ENCODE measurements at places on chromosomes 1 and 21.

GRCh38 chr1:30801771-30802198 lies 44.2 kb upstream of the LAPTM5 start:
- peak; percentile 69 for DNase-seq

GRCh38 chr1:234437423-234438171 lies 41.4 kb downstream of the TARBP1 start:
- DNase-seq = no peak

DNA sequence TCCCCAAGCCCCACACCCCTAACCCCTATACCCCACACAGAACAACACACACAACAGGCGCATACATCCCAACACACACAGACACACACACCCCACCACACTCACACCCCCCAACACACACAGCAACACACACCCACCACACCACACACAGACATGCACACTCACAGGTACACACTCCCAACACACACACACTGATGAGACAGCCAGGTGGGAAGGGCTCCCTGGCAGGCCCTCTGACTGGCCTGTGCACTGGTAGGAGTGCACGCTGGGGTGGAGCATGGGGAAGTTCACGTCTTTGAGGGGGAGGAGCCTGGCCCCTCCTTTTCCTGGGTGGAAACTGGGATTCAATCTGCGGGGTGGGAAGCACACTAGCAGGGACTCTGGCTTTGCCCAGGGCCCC lies 116.7 kb downstream of the RHOU start:
- DNase-seq = no peak

DNA sequence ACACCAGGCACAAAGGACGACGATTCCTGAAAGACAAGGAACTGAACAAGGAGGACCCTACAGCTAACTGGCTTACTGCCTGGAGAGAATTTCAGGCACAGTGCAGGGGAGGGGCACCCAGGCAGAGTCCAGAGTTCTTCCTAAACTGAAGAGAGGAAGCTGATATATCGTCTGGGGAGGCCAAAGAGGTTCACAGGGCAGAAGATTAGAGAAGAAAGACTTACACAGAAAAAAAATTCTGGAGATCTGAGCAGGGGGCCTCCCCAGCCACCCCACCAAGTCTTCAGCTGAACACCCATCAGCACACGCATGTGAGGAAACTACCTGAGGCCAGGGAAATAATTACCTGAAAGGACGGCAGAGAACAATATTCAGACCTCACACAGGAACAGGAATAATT lies 24.6 kb downstream of the SORT1 start:
- no peak for DNase-seq

DNA sequence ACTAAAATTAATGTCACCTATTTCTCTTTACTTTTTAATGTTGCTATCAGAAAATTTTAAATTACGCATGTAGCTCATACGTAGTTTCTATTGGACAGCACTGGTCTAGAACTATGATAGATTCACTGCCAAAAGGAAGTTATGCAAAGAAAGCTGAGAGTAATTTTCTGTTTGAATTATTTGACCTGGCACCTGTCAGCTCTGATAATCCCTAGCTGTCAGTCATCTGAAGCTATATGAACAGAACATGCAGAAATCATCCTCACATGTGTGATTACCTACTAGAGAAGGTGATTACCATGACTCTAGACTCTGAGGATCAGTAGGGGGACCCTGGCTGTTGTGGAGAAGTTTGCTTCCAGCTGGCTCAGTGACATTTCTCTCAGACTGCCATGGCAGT lies 40.8 kb downstream of the F5 start:
- no peak for DNase-seq

- no peak for DNase-seq
These were observed 1.1 kb upstream of the KPNA6 start for GRCh38 chr1:32106663-32107275.

GRCh38 chr1:215748431-215748830 lies 181.3 kb downstream of the KCTD3 start:
- no peak for DNase-seq

GRCh38 chr1:183011859-183012258 lies 11.4 kb upstream of the LAMC1 start:
- no peak for DNase-seq

DNA sequence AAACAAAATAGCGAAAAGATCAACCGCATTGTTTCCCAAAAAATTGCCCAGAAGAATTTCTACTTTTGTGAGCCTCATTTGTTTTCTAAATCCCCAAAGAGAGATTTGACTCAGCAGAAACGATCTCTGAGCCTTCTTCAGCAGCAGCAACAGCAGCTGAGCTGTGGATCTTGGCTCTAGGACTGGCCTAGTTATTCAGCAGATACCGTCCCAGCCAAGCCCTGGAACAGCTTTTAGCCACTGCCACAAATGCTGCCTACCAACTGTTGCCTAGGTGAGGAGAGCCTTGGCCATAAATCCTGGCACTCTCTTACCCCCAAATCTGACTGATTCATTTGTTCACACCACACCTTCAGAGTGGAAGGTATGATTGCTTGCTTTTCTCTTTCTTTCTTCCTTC lies 320.1 kb downstream of the TGFB2 start:
- DNase-seq = no peak

DNA sequence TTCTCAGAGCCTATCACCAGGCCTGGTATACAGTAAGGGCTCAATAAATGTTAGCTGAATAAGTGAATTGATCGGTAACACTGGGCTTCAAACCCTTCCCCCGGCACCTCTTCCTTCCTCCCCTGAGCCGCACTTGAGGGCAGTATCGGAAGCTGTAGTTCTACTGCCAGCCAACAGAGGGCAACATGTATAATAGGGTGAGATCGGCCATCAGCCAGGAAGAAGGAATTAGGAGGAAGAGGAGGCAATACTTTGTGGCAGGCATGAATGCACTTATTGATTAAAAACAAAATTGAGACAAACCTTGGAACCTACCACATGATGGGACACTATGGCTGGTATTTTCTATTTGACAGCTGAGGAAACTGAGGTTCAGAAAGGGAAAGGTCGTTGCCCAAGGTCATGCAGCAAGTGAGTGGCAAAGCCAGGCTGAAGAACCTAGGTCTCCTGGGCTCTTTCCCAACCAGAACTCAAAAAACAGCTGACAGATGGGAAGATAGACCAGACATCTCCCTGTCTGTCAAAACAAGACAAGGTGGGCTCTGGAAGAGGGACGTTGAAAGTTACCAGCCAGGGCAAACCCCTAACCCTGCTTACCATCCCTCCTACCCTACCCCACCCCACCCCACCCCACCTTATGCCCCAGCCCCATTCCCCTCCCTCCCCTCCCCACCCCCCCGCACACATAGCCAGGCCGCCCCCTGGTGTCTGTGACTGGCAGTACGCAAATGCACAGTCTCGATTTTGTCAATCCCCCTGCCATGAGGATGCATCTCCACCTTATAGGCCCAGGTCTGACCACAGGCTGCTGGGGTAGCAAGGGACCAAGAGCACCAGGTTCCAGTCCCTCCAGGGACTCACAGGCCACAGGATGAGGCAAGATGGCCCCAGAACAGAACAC lies 107.3 kb upstream of the RUNX3 start:
- DNase-seq = peak; percentile 44

DNA sequence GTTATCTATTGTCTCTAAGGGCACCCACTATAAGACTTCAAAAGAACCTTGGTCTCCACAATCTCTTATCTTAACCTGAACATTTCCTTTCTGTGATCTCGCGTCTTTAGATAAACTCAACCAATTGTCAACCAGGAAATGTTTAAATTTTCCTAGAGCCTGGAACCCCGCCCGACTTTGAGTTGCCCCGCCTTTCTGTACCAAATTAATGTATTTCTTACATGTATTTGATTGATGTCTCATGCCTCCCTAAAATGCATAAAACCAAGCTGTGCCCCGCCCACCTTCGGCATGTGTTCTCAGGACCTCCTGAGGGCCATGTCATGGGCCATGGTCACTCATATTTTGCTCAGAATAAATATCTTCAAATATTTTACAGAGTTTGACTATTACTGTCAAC lies 5.9 kb upstream of the CXADR start:
- DNase-seq = no peak

- peak; percentile 96 for DNase-seq
These were observed at the start of gene ATP5IF1 for GRCh38 chr1:28235755-28236655. ATP5IF1 (plus strand) TSS chr1:28236124; CDS start chr1:28236184, 60 bp downstream.

DNA sequence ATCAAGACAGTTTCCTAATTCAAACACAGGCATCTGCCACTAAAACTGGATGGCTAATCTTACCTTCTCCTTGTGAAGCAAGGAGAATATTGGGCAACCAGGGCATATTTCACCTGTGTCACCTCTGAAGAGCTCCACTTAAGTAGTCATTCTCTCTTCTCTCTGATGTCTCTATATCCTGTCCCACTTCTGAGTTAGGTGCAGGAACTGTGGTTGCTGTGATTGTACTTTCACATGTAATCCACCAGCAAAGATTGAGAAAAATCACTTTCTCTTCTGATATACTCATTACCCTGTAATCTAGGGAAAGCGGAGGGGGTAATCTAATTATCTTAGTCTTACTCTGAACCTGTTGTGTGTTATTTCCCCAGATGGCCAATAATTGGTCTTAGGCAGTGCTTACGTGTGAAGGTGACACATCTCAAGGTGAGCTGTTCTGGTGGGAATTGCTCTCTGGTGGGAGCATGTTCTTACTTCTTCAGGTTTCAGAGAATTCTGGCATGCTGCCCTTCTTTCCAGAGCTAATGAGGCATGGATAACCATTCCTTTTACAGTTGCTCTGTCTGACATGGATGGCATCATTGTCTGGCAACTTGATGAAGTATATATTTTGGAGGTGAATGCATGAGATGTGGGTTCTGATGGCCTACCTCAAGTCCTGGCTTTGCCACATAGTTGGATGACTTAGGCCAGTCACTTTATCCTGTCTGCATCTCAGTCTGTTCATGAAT lies 12.0 kb downstream of the XCL2 start:
- no peak for DNase-seq

DNA sequence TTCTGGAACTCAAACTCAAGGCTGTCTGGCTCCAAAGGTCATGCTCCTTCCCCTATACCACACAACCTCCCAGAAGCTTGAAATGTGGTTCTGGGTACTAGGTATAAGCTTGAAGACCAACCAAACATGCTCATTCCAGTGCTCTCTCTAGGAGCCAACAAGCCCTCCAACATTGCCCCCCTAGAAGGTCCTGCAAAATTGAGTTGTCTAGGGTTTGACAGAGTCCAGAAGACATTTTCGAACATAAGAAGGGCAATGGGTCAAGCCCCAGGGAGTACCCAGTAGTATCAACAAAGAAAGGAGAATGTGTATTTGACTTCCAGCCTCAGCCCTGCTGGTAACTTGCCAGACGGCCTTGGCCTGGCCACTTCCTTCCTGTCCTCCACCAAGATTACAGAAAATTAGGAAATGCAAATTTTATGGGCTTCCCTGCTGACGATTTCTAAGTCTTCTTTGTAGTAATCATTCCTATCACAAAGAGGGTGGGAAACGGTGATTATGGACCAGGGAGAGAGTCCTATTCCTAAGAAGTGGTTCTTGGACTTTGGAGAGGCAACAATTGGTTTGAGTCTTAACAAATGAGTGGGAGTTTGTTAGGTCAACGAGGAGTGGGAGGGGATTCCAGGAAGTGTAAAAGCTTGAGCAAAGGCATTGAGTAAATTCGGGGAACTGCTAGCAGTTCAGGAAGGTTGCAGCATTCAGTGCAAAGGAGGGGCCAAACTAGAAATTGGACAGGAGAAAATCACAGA lies 18.7 kb upstream of the SLAMF1 start:
- no peak for DNase-seq

DNA sequence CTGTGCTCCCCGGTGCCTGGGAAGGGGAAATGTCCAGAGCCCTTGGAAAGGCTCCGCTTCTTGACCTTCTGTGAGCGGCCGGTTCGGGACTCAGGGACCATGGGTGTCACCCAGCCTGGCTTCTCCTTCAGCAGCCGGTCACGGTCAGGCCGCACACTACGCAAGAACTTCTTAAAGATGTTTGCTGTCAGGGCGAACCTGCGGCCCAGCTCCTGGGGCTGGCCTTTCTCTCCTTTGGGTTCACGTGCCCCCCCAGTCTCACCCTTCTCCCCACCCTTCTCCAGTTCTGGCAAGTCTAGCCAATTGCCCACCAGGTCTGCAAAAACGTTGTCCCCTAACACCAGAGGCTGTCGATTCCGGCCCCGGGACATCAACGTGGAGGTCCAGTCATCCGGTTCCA lies 12.1 kb downstream of the INKA2 start:
- no peak for DNase-seq

DNA sequence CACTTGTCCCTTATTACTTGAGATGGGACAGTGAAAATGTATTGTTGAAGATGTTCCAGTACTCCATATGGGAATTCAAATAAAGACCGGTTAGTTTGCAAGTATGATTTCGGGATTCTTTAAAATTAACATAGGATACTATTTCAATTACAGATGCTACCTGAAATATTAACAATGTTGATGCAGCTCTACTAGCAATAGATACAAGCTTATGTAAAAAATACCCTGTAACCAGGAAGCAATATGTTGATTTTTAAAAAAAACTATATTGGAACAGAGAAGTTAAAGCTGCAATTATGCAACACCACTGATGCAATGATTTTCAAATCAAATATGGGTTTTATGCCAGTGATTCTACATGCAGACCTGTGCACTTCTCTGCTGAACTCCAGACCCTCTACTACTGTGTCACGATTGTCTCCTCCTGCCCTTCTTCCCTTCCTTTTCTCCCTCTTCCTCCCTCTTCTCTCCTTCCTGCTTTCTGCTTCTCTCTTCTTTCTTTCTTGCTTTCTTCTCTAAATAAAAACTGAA lies 179.2 kb downstream of the ATP6V1G3 start:
- no peak for DNase-seq

GRCh38 chr1:45584351-45585109 lies 689 bp downstream of the NASP start:
- peak; percentile 79 for DNase-seq

GRCh38 chr21:44529503-44530125 lies 10.4 kb downstream of the KRTAP10-1 start:
- DNase-seq = no peak

DNA sequence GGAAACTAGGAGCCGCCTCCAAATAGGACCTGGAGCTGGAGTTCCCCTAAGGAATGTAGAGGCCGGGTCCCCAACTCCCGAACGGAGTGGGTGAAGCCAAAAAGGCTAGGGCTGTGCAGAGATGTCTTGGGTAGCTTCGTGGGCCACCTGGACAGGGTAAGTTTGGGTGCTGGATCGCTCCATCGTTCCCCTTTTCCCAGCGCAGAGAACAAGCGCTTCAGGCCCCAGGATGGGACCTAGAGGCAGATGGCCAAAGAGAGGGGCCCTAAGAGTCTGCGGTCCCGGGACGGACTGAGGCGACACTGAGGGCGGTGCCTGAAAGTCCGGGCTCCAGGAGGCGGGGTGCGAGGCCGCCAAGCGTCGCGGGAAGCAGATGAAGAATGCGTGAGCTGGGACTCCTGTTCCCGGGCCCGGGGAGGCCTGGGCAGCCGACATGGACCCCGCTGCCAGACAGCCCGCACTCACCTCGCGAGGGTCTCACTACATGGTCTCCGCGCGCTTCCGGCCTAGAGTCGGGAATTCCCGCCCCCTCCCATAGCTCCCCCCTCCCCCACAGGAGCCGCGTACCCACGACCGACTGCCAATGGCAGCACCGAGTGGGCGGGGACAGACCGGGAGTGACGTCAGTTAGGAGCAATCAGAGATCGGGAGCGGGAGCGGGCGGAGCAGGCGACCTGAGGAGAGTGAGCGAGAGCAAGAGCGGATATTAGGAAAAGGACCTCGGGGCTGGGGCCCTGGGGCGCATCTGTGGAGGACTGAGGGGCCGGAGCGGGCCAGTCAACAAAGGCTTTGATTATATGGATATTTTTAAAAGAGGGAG lies at the start of gene SLC39A1:
TSS of gene SLC39A1 (minus strand) at position 508 of the 820 bp plus-strand sequence. CDS start 822 bp downstream, outside the sequence.
- DNase-seq = peak; percentile 80

All from activated CD4-positive, alpha-beta T cell treated with anti-CD3 and anti-CD28 coated beads, Interleukin-2, amount 50 U/mL, for 24 hours (primary cell).